Stimulated activated CD4-positive, alpha-beta T cell treated with anti-CD3 and anti-CD28 coated beads, Interleukin-15, amount 100 ng/mL, for 24 hours (primary cell): ENCODE measurements at places on chromosomes 5 and 9.
A peak's percentile ranks its signal among the peaks of the same experiment; 100 is the strongest.

DNA sequence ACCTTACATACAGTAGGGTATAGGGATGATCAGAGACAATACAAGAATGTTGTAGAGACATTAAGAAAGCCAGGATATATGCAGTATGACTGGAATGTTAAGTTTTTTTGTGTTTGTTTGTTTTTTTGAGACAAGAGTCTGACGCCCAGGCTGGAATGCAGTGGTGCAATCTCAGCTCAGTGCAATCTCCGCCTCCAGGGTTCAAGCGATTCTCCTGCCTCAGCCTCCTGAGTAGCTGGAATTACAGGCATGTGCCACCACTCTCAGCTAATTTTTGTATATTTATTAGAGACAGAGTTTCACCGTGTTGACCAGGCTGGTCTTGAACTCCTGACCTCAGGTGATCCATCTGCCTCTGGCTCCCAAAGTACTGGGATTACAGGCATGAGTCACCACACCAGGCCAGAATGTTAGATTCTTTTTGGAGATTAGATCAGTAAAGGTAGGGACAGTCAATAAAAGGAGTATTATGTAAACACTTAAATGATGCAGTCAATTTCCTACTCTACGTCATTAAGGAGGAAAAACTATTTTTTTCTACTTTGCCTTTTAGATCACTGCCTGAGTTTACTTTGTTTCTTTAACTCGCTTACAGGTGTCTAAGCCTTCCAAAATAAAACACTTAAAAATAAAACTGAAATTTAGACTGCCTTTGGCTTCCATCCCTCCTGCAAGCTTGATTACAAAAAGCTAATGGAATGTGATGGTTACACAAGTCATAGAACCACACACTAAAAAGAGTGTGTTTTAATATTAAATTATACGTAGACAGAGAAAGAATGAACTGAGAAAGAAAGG lies 6.8 kb upstream of the HNRNPA0 start:
- DNase-seq, result no peak

GRCh38 chr5:52892242-52892878 lies 96.8 kb upstream of the ITGA2 start:
- DNase-seq, result no peak

DNA sequence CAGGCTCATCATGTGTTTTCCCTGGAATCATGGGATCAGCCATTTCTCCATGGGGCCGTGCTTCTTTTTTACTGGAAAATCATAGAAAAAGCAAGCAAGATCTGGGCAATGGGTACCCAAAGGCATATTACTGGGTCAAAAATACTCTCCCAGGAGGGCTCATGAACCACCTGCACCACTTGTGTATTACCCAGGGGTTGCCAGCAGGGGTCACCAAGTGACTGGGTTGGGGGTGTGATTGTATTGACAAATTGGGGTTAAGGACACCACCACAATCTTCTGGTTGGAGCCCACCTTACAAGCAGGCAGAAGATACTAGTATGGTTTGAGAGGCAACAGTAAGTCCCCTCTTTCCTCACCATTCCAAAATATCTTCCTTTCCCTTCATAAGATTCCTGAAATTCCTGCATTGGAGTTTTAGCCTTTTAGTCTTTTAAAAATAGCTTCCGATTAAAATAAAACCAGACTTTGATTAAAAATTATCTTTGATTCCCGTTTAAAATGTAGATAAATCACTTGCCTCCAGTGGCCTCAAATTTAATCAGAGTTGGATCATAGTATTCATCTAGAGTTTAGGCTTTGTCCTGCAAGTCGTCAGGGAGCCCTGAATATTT lies 603.3 kb downstream of the KIF4B start:
- DNase-seq, result peak; percentile 61

- DNase-seq, result no peak
These were observed 223.0 kb downstream of the MARCHF11 start for GRCh38 chr5:15956622-15957021.

GRCh38 chr9:98328770-98329169 lies 73.3 kb upstream of the TBC1D2 start:
- no peak for DNase-seq

GRCh38 chr9:104463864-104464263 lies 40.2 kb upstream of the OR13F1 start:
- no peak for DNase-seq

DNA sequence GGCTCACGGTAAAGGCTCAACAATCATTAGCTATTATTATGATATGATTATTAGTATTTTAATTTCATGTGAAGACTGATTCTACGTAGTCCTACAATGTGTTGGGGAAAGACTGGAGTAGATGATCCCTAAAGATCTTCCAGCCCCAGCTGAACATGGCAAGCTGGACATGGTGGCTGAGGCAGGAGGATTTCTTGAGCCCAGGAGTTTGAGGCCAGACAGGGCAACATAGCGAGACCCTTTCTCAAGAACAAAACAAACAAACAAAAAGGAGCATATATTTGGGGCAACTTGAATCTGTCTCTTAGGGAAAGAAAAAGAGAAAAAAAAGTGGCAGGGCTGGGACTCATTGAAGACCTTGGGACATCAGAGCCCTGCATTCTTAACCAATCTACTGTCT lies 16.2 kb upstream of the FAT2 start:
- no peak for DNase-seq

DNA sequence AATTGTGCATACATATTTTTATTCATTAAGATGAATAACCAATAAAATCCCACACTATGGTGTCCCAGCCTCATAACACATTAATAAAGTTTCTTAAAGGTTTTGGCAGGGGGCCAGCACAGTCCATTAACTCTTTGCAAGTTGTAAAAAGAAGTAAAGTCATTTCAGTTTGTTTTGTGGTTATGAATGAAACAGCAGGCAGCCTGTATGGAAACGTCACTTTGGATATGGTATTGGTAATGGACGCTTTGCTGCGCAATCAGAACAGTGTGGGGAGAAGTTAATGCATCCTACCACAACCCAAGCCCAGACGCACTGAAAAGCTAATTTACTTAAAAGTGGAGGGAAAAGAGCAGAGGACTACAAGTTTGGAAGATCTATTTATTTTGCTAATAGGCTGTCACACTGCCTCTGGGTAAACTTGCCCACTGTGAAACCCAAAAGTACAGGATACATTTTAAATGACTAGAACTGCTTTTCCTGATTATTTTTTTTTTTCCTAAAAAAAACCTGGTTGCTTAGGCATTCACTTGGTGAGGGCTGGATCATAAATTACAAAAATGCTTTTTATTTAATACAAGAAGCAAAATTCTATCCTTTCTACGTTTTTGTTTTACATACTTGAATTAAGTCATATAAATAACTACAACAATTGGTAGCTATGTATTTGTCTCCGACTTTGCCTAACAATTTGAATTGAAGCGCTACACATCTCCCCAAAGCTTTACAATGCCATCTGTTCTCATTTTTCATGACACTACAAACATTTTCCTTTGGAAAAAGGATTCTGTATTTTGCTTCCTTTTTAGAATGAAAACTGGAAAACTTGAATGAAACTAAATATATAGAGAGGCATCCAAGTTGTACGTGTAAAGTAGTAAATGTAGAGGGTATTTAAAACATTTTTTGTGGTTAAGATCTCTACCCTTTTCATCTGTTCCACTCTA lies 104.3 kb downstream of the NFIB start:
- DNase-seq, result no peak

DNA sequence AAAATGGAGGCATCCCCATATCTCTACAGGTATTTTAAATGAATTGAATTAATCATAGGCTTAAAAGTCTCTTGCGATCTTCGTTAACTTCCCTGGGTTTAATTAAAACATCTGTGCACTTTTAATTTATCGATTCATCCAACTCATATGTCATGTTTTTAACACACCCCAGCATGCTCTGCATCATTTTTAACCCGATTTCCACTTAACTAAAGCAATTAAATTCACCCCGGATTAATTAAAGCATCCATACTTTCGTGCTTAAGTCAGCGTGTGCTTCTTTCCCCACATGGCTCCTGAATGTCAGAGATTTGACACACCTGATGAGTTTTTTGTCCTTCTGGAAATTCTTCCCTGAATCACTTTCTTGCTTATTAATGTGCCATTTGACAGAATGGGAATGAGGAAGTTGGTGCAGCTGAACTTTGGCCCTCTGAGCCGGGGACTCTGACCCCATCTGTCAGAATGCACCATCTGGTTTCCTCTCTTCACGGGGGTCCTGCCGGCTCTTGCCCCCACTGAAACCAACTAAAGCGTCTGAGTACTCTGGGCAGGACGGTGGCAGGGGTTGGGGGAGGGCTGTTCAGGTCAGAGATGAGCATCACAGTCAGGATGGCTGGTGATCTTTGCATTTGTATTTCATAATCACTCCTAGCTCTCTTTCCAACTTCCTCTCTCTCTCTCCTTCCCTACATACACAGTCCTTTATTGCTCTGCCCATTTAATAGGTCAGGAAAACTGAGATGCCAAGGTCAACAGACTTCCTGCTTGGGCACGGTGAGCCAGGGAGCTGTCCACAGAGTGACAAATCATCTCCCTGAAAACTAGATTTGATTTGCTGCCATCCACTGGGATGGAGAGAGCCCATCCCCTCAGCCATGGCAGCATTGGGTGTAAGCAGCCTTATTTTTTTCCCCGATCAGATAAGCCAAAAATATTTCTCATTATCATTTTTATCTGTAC lies 180.3 kb upstream of the WWC1 start:
- DNase-seq, result no peak

- no peak for DNase-seq
These were observed 120.6 kb downstream of the TTLL11 start for GRCh38 chr9:121972501-121972981.
